Stimulated activated CD8-positive, alpha-beta memory T cell treated with anti-CD3 and anti-CD28 coated beads, Interleukin-4, amount 100 ng/mL, for 1 hour (primary cell): ENCODE measurements at places on chromosomes 12 and 14.

GRCh38 chr12:50647031-50647430 is 116.9 kb upstream of the ATF1 start:
- DNase-seq: no peak

- DNase-seq: no peak
Observed at GRCh38 chr12:57473392-57473791, 6.3 kb downstream of the ARHGAP9 start.

GRCh38 chr12:121801595-121802484 is 2.0 kb upstream of the SETD1B start:
- no peak for DNase-seq

- DNase-seq: no peak
Observed at GRCh38 chr12:97936165-97936564, 473.6 kb downstream of the RMST start.

DNA sequence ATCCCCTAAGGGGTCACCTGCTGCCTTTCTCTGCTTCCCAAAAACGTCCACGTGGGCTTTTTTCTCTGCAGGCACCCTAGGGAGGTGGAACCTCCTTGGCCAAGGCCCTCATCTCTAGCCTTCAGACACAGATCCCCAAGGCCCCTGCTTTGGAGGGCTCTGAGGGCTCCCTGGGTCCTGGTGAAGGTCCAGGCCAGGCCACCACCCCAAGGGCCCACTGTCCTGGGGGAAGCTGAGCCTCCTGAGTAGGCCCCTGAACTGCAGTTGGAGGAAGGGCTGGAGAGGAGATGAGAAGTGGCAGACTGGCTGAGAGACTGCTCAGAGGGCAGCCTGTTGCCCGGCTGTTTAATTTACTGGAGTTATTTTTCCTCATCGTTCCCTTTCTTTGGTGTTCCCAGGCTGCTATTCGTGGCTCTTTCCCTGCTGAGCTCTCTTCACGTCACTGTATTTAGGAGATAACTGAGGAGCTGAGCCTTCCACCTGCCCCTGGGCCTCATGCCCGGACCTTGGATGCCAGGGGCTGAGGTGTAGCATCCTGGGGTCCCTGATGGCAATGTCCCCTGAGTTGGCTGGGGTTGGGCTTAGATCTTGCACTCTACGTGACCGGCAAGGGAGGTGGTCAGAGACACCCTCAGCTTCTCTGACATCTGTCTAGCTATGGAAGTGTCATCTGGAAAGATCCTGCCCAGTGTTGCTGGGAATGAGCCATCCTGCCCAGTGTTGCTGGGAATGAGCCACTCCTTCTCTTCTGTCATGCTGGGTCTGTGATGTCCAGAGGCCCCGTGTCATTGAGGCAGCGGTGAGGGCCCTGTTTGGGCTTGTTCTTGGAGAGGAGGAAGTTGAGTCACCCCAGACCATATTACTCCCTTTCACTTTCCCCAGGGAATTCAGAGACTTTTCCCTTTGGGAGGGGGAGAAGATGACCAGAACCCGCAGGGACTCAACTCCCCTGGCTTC is 139.8 kb downstream of the TSPAN9 start:
- DNase-seq: no peak

DNA sequence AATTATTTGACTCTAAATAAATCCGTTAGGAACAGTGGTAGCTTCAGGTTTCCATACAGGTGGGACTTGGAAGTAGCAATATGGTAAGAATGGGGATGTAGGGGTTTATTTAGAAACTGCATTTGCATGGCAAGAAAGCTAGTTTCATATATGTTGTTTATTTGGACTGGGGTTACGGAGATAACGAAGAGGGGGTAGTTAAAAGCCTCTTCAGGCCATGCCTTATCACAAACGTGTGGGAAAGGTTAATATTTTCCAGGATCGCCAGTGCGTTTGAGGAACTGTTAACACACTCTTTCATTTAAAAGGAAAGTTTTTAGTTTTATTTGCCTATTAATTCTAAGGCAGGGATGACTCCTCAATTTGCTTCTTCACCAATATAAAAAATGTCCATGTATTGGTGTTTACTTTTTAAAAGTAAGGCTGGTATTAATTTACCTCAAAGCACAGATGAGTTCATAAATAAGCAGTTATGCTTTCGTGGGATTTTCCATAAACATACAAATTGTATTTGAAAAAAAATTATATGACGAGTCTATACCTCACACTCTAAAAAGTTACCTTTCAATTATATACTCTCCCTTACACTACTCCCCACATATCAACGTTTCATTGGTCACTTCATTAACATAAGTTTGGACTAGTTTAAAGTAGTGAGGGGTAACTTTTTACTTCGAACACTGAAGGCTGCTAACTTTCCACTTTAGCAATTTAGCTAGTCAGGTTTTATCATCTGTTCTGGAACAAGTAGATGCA is 814 bp downstream of the RAB2B start:
- no peak for DNase-seq

DNA sequence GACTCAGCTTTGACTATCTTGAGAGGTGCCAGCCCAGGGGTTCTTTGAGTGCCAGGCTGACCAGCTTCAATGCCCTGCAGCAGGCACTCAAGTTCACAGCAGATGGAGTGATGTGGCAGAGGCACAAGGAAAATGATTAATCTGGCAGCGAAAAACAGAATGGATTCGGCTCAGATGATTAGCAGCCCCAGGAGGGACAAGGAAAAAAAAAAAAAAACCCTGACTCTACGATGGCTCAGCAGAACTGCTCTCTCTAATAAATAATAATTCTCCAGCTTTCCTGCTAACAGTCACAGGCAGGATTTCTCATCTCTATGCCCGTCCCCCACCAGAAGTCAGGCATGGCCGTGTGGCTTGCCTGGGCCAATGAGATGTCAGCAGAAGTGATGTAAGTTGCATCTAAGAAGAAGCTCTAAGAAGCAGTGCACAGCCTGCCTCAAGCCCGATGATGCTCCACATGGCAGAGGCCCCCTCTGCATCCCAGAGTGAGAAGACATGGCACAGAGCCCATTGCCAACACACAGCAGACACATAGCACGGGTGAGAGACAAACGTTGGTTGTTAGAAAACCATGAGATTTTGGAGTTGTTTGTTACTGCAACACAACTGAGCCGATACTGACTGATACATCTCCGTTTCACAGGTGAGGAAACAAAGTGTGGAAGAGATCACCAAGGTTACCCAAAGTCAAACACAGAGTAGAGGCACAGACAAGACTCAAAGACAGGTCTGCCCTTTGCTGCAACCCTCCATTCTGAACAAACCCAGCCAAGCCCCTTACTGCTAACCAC is 111.0 kb downstream of the SCARB1 start:
- no peak for DNase-seq

DNA sequence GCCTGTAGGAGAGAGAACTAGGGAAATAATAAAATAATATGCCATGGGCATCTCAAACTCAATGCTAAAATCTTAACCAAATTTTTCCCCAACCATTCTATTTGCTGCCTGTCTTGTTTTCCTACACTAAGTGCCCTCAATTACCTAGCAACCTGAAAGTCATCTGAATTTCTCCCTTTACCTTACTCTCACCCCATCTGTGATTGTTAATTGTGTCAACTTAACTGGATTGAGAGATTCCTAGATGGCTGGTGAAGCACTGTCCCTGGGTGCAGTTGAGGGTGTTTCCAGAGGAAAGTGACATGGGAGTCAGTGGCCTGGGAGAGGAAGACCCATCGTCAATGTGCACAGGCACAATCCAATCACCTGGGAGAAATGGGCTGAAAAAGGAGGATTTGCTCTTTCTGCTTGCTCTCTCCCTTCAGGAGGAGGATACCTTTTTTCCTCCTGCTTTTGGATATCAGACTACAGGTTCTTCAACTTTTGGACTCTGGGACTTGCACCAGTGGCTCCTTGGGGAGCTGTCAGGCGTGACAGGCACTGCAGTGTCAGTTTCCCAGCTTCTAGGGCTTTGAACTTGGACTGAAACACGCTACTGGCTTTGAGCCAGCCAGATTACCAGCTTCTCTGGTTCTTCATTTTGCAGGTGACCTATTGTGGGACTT is 100.1 kb downstream of the PPP1R12A start:
- DNase-seq: no peak

- no peak for DNase-seq
Observed at GRCh38 chr12:77486872-77487271, 343.8 kb upstream of the NAV3 start.

DNA sequence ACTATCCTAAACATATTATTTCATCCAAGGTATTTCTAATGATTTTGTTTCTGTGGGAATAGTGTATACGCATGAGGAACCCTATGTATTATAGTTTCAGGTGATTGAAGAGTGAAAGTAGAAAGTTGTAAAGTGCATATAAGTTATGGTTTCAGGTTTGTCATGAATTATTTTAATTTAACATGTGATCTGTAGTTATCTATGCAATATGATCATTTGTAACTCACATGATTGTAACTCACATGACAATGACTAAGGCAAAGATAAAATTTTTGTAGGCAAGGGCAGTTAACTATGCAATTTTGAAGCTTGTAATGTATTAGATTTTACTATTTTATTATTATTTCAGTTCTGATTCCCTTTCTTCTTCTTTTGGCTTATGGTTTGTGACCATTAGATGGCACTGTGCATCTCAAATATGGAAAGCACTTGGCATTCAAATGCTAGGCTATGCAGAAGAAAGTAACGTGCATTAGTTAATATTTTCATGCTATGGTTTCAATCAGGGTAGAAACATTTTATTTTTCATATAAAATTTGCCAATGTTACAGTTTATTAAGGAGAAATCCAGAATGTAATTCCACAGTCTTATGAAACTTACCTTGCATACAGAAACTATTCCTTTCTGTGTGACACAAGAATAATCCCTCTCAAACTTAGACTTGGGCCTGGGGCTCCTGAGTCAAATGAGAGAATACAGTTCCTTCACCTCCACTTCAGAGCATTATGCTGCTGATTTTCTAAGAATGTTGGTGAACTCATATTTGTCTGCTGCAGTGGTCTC is 15.8 kb upstream of the TMEM30B start:
- DNase-seq: no peak

- DNase-seq: no peak
Observed at GRCh38 chr14:100578552-100578951, 8.7 kb downstream of the BEGAIN start.

DNA sequence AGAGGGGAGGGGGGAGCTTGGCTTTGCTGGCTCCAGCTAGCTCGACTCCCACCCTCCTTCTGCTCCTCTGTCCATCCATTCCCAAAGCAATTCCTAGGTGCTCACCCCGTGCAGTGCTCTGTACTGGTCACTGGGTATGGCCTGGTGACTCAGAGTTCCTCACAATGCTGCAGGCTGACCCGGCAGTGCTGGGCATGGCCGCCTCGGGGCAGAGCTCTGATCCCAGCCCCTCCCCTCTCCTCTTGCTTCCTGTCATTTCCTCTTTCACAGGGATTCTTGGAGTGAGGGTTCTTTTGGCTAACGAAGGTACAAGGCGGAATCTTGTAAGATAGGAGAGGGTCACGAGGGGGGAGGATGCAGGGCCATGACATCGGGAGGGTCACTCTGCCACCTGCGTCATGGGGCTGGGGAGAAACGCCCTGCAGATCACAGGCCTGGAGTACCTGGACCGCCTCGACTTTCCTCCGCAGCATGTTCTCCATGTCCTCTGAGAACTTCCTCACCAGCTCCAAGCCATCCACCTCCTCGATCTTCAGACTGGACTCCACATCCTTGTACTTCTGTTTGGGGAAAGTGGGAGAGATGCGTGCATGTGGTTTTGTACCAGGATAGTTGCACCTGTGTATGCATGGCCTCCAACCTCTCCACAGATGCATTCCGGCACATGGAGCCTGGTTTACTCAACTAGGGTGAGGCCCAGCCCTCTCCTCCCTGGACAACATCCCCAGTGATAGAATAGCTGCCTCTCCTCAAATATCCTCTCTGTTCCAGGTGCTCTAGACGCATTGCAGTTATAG is 5.7 kb downstream of the CACNA2D4 start:
- no peak for DNase-seq

GRCh38 chr12:125734137-125734536 is 668.9 kb downstream of the AACS start:
- no peak for DNase-seq

DNA sequence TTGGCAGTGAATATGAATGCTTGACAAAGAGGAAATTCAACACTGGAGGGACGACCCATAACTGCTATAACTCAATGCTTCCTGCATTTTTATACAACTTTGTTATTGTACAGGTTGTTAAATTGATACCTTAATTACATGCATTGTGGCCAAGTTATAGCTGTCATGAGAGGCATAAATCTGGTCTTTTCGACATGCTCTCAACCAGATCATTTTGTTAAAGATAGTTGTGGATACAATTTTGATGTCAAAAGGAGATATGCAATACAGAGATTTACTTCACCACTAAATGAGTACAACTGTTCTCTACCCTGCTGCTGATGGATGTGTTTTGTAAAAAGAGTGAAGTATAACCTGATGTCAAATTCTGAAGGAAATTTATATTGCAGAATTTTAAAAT is 946.0 kb downstream of the GALC start:
- no peak for DNase-seq

- no peak for DNase-seq
Observed at GRCh38 chr14:26113911-26114640, 483.8 kb downstream of the NOVA1 start.

DNA sequence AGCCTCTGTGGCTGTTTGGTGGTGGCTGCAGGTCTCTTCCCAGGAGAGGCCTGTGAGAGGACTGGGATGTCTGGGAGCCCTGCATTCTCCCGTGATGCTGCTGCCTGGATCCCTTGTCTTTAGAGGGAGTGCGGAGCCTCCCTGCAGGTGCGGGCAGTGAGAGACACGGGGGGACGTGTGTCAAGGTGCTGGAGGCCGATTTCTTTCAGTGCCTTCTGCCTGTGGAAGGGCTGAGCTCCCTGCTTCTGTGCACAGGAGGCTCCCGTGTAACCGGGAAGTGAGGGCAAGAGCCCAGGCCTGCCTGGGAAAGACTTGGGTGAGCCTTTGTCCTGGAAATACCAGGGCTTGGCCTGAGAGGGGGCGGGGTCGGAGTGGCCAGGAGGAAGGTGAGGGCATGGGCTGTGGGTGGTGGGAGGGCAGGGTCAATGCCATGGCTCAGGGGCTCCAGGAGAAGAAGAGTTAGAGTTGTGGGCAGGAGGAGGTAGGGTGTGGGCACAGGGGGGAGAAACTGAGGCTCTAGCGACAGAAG is 372.2 kb downstream of the TMEM121 start:
- no peak for DNase-seq

DNA sequence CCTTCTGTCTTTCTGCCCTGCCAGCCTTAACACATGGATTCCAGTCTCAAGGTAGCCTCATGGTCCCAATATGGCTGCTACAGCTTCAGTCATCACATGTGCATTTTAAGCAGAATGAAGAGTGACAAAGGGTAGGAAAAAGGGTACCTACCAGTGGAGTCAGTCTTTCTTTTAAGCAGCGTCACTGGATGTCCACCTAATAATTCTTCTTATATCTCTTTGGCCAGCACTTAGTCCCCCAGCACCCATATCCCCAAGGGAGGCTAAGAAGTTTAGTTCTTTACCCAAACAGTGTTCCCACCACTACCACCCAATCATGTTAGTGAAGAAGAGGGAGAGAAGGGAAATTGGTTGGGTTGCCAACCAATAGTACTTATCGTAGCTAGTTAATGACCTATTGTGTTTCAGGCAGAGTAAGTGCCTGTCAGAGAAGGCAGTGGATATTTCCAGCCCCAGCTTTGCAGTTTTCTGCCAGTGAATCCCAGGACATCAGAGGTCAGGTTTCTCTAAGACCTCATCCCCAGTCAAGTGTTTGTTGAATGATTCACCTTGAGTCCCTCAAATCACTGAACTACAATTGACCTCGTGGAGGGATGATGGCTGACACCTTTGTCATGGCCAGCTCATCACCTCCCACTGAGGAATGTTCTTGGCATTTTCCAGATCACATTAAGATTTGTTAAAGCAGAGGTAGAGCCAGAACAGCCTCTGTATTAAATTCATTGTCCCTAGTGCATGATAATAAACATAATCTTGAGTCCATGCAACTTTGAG is 250.9 kb upstream of the CRY1 start:
- no peak for DNase-seq

- DNase-seq: no peak
Observed at GRCh38 chr12:30870491-30871265, 55.9 kb upstream of the TSPAN11 start.
